CD4-positive, alpha-beta memory T cell (primary cell): ENCODE measurements at places on chromosomes 5 and 9. TPM values are rescaled to one million over a fixed set of nuclear protein-coding genes. Genes with fewer than 3 reads are reported as not detected.

The SMAD5 gene
- 25.7 TPM for total RNA-seq

The CAVIN4 gene
- total RNA-seq = 0.19 TPM

The WDR31 gene
- 0.67 TPM for total RNA-seq

The SLC27A6 gene
- not detected for total RNA-seq

The AK8 gene
- total RNA-seq = 0.28 TPM

The SLC36A3 gene
- not detected for total RNA-seq

The PCDHB3 gene
- not detected for total RNA-seq

The BAG1 gene
- 53.5 TPM for total RNA-seq

The FOXI1 gene
- total RNA-seq = not detected

The TMEM171 gene
- total RNA-seq = 0.35 TPM

The ANKRD33B gene
- 2.3 TPM for total RNA-seq

The SLC4A9 gene
- total RNA-seq = not detected

The PCDHA1 gene
- not detected for total RNA-seq

The PCDHGA11 gene
- 0.36 TPM for total RNA-seq

The CDC20B gene
- total RNA-seq = not detected

The CCL21 gene
- total RNA-seq = not detected

The FAM153A gene
- total RNA-seq = 92.7 TPM

The PPP3R2 gene
- total RNA-seq = not detected

The FCHO2 gene
- 6.3 TPM for total RNA-seq

The SET gene
- 261 TPM for total RNA-seq

The IFNA2 gene
- total RNA-seq = not detected

The NUTM2F gene
- total RNA-seq = not detected

The CDX1 gene
- total RNA-seq = not detected

The PCDHB4 gene
- not detected for total RNA-seq

The QRFP gene
- total RNA-seq = not detected

The AK3 gene
- 25.2 TPM for total RNA-seq

The GPR21 gene
- 1.0 TPM for total RNA-seq

The SLC6A3 gene
- not detected for total RNA-seq

The PCDHGA8 gene
- not detected for total RNA-seq

The PAEP gene
- not detected for total RNA-seq

The MARCHF11 gene
- not detected for total RNA-seq

The UTP15 gene
- 22.7 TPM for total RNA-seq

The MARCHF3 gene
- total RNA-seq = 3.3 TPM

The PPP2R2B gene
- total RNA-seq = 3.9 TPM
